Testis (tissue), 5 donors: ENCODE measurements at places on chromosomes 7 and 10. TPM values are rescaled to one million over a fixed set of nuclear protein-coding genes. Genes with fewer than 3 reads are reported as not detected.

The FAM25A gene
- not detected for total RNA-seq

The METTL27 gene
- total RNA-seq = 3.5 TPM

The CNPY1 gene
- total RNA-seq = 0.47 TPM

DNA sequence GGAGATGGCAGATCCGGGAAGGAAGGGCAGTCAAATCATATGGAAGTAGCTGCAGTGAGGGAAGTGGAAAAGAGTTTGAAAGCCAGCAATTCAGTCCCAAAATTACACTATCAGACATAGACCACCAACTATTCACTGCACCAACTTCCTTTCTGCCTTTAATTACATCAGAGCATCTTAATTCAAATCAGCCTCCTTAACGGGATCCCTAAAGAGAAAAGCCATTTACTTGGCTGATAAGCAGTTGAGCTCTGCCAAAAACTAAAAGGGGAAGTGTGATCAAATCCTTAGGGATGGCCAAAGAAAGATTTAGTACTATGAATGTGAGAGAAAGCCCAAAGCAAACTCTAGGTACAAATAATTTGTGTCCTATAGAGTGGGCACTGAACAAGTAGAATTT, 110.4 kb downstream of the AMPH start:
- DNase-seq = no peak

- DNase-seq = no peak
These were observed 21.8 kb upstream of the ZMIZ1 start for GRCh38 chr10:79046741-79047583.

- DNase-seq = no peak
These were observed 164.3 kb downstream of the GRID1 start for GRCh38 chr10:86202226-86202735.
